ENCODE measurements at places on chromosomes 4 and X. TPM values are rescaled to one million over a fixed set of nuclear protein-coding genes. Genes with fewer than 3 reads are reported as not detected.

Gene CORIN
- not detected for total RNA-seq

DNA sequence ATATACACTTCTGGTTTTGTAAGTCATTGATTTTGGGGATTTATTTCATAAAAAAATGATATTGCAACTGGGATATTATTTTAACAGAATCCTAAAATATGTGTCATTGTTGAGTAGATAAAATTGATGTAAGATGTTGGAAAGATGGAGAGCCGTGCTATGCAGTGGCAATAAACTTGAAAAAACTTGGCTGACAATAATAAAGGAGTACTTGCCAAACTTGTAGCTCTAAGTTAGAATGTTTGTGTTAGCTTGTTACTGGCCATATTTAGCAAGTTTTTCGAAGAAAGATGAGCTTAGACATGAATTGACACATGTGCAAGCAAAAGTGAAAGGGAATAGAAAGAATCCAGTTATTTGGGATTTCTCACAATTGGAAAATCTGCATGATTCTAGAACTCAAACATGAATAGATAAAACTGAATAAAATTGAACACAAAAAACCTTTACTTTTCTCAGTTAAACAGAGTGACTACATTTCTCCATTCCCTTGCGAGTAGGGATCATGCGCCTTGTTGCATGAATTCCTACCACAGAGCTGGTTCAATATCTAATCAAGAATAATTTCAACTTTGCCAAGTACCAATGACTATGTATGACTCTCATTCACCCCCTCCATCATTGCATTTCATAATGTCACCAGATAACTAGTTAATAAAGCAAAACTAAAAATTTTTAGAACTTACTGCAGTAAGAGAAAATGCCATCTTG, 327.8 kb downstream of the CAMK2D start:
- H3K36me3 ChIP-seq = no peaks in the 10 kb centered on the region
- no peaks in the 10 kb centered on the region for H3K27me3 ChIP-seq
- DNase-seq = no peak

Gene CAPN6
- total RNA-seq = not detected

GRCh38 chrX:72470117-72470516, 102.5 kb downstream of the HDAC8 start:
- no peaks in the 10 kb centered on the region for H3K36me3 ChIP-seq
- no peaks in the 10 kb centered on the region for H3K27me3 ChIP-seq
- no peak overlapping the region for H3K27ac ChIP-seq
- DNase-seq = no peak

- no peak overlapping the region for H3K4me3 ChIP-seq
- H3K36me3 ChIP-seq = no peaks in the 10 kb centered on the region
- no peak for DNase-seq
These were observed 42.1 kb downstream of the AFF1 start for GRCh38 chr4:86976801-86977485.

- DNase-seq = no peak
- no peaks in the 10 kb centered on the region for H3K36me3 ChIP-seq
- no peak overlapping the region for H3K27ac ChIP-seq
- no peaks in the 10 kb centered on the region for H3K4me1 ChIP-seq
- H3K27me3 ChIP-seq = no peaks in the 10 kb centered on the region
These were observed 42.0 kb downstream of the ANXA5 start for GRCh38 chr4:121654738-121655137.

DNA sequence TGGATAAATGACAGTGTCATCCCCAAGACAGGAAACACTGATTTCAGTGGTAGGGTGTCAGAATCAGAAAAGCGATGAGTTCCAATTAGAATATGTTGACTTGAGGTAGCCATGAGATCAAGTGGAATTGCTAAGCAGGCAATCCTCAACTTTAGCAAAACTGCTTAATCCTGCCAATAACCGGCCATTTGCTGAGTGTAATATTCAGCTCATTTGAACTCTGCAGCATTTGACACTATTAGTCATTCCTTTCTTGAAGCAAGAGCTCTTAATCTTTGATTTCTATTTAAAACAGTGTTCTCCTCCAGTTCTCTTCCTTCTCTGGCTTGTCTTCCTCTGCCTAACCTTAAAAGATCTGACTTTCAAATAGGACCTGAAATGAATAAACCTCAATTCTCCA, 68.7 kb upstream of the DCLK2 start:
- no peak overlapping the region for H3K4me3 ChIP-seq
- no peaks in the 10 kb centered on the region for H3K27me3 ChIP-seq
- DNase-seq = no peak
- H3K36me3 ChIP-seq = no peaks in the 10 kb centered on the region
- H3K27ac ChIP-seq = no peak overlapping the region
- peaks cover 4% of the 10 kb centered on the region for H3K4me1 ChIP-seq

GRCh38 chr4:95285797-95286196, 263.0 kb downstream of the UNC5C start:
- H3K4me1 ChIP-seq = no peaks in the 10 kb centered on the region
- DNase-seq = no peak
- H3K27me3 ChIP-seq = no peaks in the 10 kb centered on the region

DNA sequence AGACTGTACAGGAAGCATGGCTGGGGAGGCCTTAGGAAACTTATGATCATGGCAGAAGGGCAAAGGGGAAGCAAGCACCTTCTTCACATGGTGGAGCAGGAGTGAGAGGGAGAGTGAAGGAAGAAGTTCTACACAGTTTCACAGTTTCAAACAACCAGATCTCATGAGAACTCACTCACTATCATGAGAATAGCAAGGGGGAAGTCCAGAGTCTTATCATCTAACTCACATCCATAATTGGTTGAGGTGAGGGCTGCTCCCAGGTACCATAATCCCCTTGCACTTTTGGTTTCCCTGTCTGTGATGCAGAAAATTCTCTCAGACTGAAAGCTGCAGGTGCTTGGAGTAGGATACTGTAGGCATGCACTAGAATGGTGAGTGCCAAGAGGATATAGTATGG, 233.8 kb upstream of the CPEB2 start:
- H3K27ac ChIP-seq = no peak overlapping the region
- no peaks in the 10 kb centered on the region for H3K36me3 ChIP-seq
- no peak overlapping the region for H3K4me3 ChIP-seq
- H3K27me3 ChIP-seq = no peaks in the 10 kb centered on the region
- H3K4me1 ChIP-seq = no peaks in the 10 kb centered on the region
- no peak for DNase-seq

DNA sequence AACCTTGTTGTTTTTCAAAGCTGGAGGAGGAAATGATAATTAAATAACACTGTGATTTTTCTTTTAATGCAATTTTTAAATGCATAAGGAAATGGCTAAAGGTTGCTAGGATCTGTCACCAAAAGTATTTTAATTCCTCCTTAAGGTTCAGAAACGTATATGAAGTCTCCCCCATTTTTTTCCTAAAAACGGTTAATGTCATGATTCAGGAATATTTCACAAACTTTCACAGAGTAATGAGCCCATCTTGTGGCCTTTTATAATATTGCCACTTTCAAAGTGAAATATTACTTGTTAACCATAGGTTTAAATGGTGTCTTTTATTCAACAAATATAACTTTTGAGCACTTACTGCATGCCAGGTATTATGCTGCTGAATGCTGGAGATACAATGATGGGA, 99.5 kb upstream of the USP38 start:
- H3K36me3 ChIP-seq = no peaks in the 10 kb centered on the region
- H3K27ac ChIP-seq = no peak overlapping the region
- no peak for DNase-seq
- no peak overlapping the region for H3K4me3 ChIP-seq
- H3K4me1 ChIP-seq = no peaks in the 10 kb centered on the region

Gene S100G
- total RNA-seq = not detected

DNA sequence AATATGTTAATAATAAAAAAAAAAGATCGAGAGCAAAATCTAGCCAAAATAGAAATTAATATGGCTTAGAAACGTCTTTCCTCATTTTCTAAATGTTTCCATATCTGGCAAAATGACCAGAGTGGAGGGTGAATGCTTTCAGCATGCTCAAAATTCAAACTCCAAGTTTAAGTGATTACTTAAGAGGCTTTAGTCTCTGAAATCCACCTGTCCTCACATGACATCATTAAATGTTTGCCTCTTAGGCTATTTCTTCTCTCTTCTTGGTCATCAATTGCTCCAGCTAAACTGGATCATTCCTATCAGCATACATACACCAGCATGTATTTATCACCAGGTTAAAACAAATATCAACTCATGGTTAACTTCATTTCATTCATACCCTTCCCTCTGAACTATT, 54.5 kb upstream of the ATXN3L start:
- H3K27ac ChIP-seq = no peak overlapping the region
- H3K36me3 ChIP-seq = no peaks in the 10 kb centered on the region
- H3K4me1 ChIP-seq = no peaks in the 10 kb centered on the region
- no peak for DNase-seq

GRCh38 chrX:136126872-136127406, 20.4 kb upstream of the FHL1 start:
- no peaks in the 10 kb centered on the region for H3K27me3 ChIP-seq
- H3K4me3 ChIP-seq = no peak overlapping the region
- peaks cover 7% of the 10 kb centered on the region for H3K4me1 ChIP-seq
- DNase-seq = no peak
- peak overlapping the region; percentile 78 for H3K27ac ChIP-seq
- no peaks in the 10 kb centered on the region for H3K36me3 ChIP-seq

GRCh38 chr4:76545226-76545884, 110.3 kb downstream of the SHROOM3 start:
- H3K4me3 ChIP-seq = no peak overlapping the region
- no peaks in the 10 kb centered on the region for H3K27me3 ChIP-seq
- DNase-seq = no peak
- no peak overlapping the region for H3K27ac ChIP-seq
- H3K4me1 ChIP-seq = no peaks in the 10 kb centered on the region

DNA sequence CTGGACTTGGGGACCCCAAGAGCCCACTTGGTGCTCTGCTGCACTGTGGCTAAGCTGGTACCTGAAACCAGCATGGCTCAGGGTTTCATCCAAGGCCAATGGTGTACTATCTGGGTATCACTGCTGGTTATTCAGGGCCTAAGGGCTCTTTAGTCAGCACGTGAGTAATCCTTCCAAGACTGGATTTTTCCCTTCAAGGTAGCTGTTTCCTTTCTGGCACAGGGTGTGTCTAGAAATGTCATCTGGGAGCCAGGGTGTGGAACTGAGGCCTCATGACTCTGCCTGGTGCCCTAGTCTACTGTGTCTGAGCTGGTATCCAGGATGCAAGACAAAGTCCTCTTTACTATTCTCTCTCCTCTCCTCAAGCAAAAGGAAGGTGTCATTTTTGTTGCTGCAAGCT, 99.0 kb upstream of the QRFPR start:
- no peaks in the 10 kb centered on the region for H3K27me3 ChIP-seq
- H3K36me3 ChIP-seq = no peaks in the 10 kb centered on the region
- H3K4me1 ChIP-seq = no peaks in the 10 kb centered on the region
- H3K4me3 ChIP-seq = no peak overlapping the region
- no peak overlapping the region for H3K27ac ChIP-seq
- no peak for DNase-seq

GRCh38 chr4:108272046-108272445, 103.3 kb upstream of the LEF1 start:
- H3K4me3 ChIP-seq = no peak overlapping the region
- no peaks in the 10 kb centered on the region for H3K36me3 ChIP-seq
- no peaks in the 10 kb centered on the region for H3K4me1 ChIP-seq
- no peak overlapping the region for H3K27ac ChIP-seq

GRCh38 chr4:185761352-185762235, 50.4 kb downstream of the SORBS2 start:
- H3K27ac ChIP-seq = no peak overlapping the region
- DNase-seq = no peak
- H3K4me3 ChIP-seq = no peak overlapping the region
- no peaks in the 10 kb centered on the region for H3K4me1 ChIP-seq

Gene CT45A3
- total RNA-seq = not detected

Gene GLRA2
- total RNA-seq = not detected

- H3K4me3 ChIP-seq = no peak overlapping the region
- no peak overlapping the region for H3K27ac ChIP-seq
- no peaks in the 10 kb centered on the region for H3K36me3 ChIP-seq
- H3K4me1 ChIP-seq = no peaks in the 10 kb centered on the region
- DNase-seq = no peak
- no peaks in the 10 kb centered on the region for H3K27me3 ChIP-seq
These were observed 1514.8 kb downstream of the RPA4 start for GRCh38 chrX:98398542-98398941.

GRCh38 chr4:109079731-109080130, 222.7 kb downstream of the COL25A1 start:
- no peak overlapping the region for H3K27ac ChIP-seq
- H3K4me3 ChIP-seq = no peak overlapping the region
- no peak for DNase-seq
- no peaks in the 10 kb centered on the region for H3K27me3 ChIP-seq

DNA sequence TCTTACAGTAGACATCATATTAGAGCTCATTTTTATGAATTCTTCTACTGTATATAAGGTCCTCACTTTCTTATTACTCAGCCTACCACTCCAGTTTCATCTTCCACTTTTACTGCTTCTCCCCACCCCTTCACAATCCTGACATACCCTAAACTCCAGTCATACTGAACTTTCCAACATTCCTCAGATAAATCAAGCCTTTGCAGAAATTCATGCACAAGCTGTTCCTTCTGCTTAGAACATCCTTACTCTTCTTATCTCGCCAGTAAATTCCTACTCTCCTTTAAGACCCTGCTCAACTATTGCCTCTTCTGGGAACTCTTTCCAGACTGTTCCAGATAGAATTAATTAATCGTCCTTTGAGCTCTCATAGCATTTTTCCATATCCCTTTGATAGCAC, 24.8 kb downstream of the RTL9 start:
- no peaks in the 10 kb centered on the region for H3K36me3 ChIP-seq
- H3K4me1 ChIP-seq = no peaks in the 10 kb centered on the region
- no peak overlapping the region for H3K4me3 ChIP-seq
- H3K27me3 ChIP-seq = no peaks in the 10 kb centered on the region
- no peak overlapping the region for H3K27ac ChIP-seq

GRCh38 chr4:17414392-17414791, 97.5 kb downstream of the QDPR start:
- no peak overlapping the region for H3K27ac ChIP-seq
- DNase-seq = no peak
- no peaks in the 10 kb centered on the region for H3K36me3 ChIP-seq
- H3K4me1 ChIP-seq = no peaks in the 10 kb centered on the region

DNA sequence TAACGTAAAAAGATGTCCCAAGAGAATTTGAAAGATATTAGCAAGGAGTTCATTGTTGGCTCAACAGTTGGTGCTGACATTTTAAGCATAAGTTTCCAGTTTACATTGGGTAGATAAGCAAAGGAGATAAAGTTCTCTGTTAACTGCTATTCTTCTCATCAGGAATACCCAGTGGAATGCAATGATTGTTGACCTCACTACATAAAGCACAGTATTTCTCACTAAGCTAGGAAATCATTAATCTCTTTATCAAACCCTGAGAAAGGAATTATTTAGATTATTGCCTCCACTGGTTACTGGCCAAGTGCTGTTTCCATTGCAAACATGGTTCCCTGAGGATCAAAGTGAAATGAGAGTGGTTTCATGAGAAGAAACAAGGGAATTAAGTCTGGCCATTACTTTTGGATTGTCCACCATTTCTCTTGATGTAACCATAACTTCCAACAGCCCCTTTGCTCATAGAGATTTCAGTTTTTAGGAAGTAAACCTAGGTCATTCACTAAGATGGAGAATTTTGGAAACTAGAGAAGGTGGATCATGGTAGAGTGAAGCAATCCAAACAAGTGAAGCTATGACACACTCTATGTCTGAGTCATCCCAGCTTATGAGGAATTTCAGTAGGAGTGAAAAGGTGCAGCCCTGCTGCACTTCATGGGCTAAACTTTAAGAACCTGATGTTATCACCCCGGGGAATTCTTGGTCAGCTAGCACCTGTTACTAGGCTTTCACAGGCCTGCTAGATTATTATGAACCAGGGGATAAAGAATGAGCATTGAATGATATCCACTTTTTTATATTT, 163.4 kb downstream of the AREG start:
- no peak for DNase-seq
- H3K27me3 ChIP-seq = no peaks in the 10 kb centered on the region
- no peak overlapping the region for H3K27ac ChIP-seq

Measured in gastrocnemius medialis (tissue), 4 donors.